ENCODE measurements at places on chromosomes 2 and 18. TPM values are rescaled to one million over a fixed set of nuclear protein-coding genes. Genes with fewer than 3 reads are reported as not detected.
A peak's percentile ranks its signal among the peaks of the same experiment; 100 is the strongest.

DNA sequence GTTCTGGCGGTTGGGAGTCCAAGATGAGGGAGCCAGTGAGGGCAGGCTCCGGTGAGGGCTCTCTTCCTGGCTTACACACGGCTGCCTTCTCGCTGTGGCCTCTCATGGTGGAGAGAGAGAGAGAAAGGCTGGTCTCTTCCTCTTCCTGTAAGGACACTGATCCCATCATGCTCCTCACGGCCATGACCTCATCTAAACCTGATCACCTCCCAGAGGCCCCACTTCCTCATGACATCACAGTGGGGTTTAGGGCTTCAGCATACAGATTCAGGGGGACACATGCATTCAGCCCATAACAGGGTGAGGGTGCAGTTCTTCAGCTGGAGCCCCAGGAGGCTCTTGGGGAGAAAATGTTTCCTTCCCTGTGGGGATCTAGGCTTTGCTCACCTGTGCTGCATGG lies 29.2 kb downstream of the AGAP1 start:
- H3K4me3 ChIP-seq, result no peak overlapping the region
- H3K27ac ChIP-seq, result no peak overlapping the region
- H3K4me1 ChIP-seq, result no peaks in the 10 kb centered on the region

STARD6 gene
- total RNA-seq, result not detected

ANKRD62 gene
- total RNA-seq, result not detected

- no peak for DNase-seq
- H3K4me3 ChIP-seq, result no peak overlapping the region
- H3K4me1 ChIP-seq, result no peaks in the 10 kb centered on the region
Measured at GRCh38 chr2:65681503-65681902, 249.1 kb upstream of the SPRED2 start.

GRCh38 chr2:161552015-161552414 lies 72.2 kb upstream of the SLC4A10 start:
- no peaks in the 10 kb centered on the region for H3K36me3 ChIP-seq
- no peaks in the 10 kb centered on the region for H3K27me3 ChIP-seq

OR6B2 gene
- not detected for total RNA-seq

TSPYL6 gene
- not detected for total RNA-seq

ETAA1 gene
- total RNA-seq, result 13.1 TPM

MOCOS gene
- 27.9 TPM for total RNA-seq

GRCh38 chr2:111666160-111666559 lies 217.8 kb downstream of the ANAPC1 start:
- no peaks in the 10 kb centered on the region for H3K27me3 ChIP-seq
- no peaks in the 10 kb centered on the region for H3K36me3 ChIP-seq
- DNase-seq, result no peak
- H3K27ac ChIP-seq, result no peak overlapping the region
- peaks cover 11% of the 10 kb centered on the region for H3K4me1 ChIP-seq

- H3K27ac ChIP-seq, result no peak overlapping the region
- H3K36me3 ChIP-seq, result no peaks in the 10 kb centered on the region
- no peak for DNase-seq
- H3K4me1 ChIP-seq, result no peaks in the 10 kb centered on the region
- no peaks in the 10 kb centered on the region for H3K27me3 ChIP-seq
- H3K4me3 ChIP-seq, result no peak overlapping the region
Measured at GRCh38 chr2:163757814-163758213, 22.0 kb upstream of the FIGN start.

DNA sequence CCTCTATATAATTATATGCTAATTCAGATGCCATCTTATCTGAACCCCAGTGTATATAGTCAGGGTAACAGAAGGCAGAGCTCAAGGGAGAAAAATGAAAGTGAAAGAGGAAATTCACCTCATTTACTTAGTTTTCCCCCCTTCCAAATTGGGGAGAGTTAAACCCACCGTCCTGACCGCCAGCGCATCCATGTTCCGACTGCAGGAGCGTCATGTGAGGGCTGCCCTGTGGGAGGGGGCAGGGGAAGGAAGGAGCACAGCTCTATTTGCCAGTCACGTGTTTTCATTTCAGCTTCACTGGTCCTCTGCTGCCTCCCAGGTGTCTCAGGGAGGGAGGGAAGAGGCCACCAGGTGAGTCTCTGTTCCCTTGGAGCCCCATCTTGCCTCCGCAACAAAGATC lies 13.2 kb downstream of the CNNM4 start:
- peak; percentile 70 for DNase-seq
- no peaks in the 10 kb centered on the region for H3K36me3 ChIP-seq

GAL3ST2 gene
- total RNA-seq, result 0.80 TPM

- no peaks in the 10 kb centered on the region for H3K27me3 ChIP-seq
- DNase-seq, result no peak
- H3K27ac ChIP-seq, result no peak overlapping the region
Measured at GRCh38 chr18:25180973-25181548, 170.9 kb downstream of the ZNF521 start.

DNA sequence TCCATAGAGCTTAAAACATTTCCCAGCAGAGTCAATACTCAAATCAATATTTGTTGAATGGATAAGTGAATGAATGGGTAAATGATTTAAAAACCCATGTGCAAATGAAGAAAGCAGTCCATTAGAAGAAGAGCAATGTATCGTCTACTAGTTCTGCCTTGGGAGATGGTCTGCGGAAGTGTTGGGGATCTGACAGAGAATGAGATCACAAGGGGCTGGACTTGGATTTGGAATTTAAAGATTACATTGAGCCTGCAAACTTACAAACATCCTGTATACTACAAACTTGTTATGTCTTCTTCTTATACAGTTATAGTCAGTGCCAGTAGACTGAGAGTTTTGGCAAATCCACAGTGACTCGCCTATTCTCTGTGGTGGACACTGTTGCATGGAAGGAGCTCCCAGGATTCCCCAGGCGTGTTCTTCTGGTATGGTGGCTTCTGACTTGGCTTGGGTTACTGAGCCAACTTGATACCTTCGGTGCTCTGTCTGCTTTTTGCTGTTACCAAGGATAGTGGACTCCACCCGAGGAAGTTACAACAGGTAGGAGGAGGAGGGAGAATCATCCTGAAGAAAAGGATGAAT lies 163.3 kb upstream of the SERPINE2 start:
- H3K36me3 ChIP-seq, result no peaks in the 10 kb centered on the region
- H3K4me1 ChIP-seq, result no peaks in the 10 kb centered on the region
- no peak overlapping the region for H3K27ac ChIP-seq

MAB21L4 gene
- total RNA-seq, result not detected

DNA sequence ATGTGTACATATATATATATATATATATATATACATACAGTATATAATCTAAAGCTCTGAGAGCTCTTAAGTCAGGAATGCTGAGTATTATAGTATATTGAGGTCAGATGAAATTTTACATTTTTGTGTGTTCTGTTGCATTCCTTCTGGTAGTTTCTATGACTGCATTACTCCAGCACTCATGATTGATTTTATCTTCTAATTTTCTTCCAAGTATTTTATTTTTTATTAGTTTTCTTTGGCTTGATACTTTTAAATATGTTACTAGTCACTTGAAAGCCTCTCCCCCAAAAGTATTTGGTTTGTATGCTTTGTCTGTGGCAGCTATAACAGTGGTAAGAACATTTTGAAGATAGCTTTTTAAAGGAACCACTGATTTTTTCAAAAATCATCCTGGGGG lies 25.0 kb downstream of the METTL21A start:
- no peaks in the 10 kb centered on the region for H3K36me3 ChIP-seq
- H3K4me3 ChIP-seq, result no peak overlapping the region
- H3K27me3 ChIP-seq, result no peaks in the 10 kb centered on the region

SULT1C2 gene
- total RNA-seq, result 34.5 TPM

- no peaks in the 10 kb centered on the region for H3K27me3 ChIP-seq
- H3K36me3 ChIP-seq, result no peaks in the 10 kb centered on the region
- H3K4me1 ChIP-seq, result no peaks in the 10 kb centered on the region
- H3K4me3 ChIP-seq, result no peak overlapping the region
- H3K27ac ChIP-seq, result no peak overlapping the region
- DNase-seq, result no peak
Measured at GRCh38 chr2:201223089-201224073, 37.0 kb upstream of the CASP8 start.

SLC5A7 gene
- not detected for total RNA-seq

- H3K36me3 ChIP-seq, result no peaks in the 10 kb centered on the region
- no peak overlapping the region for H3K4me3 ChIP-seq
- DNase-seq, result no peak
Measured at GRCh38 chr2:165660361-165660760, 133.7 kb downstream of the GALNT3 start.

- H3K36me3 ChIP-seq, result no peaks in the 10 kb centered on the region
- DNase-seq, result peak; percentile 34
- peaks cover 16% of the 10 kb centered on the region for H3K4me1 ChIP-seq
- no peak overlapping the region for H3K4me3 ChIP-seq
Measured at GRCh38 chr2:121257480-121257840, 27.5 kb downstream of the TFCP2L1 start.

DNA sequence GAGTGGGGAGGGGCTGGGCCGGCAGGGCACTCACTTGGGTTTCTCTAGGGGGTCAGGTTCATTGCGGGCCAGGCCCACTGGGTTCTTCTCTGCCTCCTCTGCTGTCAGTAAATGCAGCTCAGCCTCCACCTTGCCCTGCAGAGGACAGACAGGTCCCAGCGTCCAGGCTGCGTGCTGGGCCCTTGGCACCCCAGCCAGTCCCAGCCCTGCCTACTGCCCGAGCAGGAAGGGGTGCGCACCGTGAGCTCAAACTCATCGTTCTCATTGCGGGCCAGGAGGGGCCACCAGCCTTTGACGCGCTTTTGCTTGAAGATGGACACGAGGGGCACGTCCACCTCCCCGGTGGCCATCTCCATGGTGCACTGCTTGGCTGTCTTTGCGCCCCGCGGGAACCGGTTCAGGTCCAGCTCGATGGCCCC lies 17.3 kb downstream of the OTOF start:
- no peaks in the 10 kb centered on the region for H3K27me3 ChIP-seq
- no peaks in the 10 kb centered on the region for H3K36me3 ChIP-seq
- H3K27ac ChIP-seq, result no peak overlapping the region
- no peak overlapping the region for H3K4me3 ChIP-seq

OSBPL1A gene
- 56.1 TPM for total RNA-seq

DNA sequence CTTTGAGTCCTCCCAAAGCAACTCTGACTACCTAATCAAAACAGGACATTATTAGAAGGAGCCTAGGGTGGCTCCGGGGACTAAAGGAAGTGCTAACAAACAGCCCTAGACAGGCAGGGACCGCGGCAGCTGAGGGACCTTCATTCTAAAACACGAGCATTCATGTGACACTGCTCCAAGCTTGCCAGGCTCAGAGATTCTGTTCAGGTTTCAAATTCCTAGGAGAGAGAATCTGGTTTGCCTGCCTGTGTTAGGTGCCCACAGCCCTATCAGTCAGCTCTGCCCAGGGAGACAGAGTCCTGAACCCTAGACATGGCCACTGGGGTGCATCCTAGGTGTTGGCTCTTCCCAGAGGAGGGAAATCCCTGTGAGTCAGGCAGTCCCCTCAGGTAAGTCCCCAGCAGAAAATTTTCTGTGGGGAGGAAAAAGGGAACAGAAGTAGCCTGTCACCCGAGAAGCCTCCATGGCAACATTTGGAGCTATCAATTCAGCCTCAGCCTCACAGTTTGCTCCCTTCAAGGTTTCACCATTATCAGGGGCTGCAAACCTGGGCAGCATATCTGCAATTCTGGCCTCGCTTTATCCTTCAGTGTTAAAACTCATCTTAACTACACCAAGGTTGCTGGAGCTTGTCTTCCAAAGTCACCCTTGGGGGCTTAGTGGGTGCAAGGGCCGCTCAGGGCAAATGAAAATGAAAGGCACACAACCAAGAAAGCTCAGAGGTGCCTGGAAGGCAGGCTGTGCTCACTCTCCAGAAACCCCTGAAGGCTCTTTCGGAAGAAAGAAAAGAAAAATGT lies 28.6 kb downstream of the PCBP1 start:
- H3K36me3 ChIP-seq, result no peaks in the 10 kb centered on the region
- H3K4me1 ChIP-seq, result no peaks in the 10 kb centered on the region
- H3K27ac ChIP-seq, result no peak overlapping the region
- peak; percentile 57 for DNase-seq

DCDC2C gene
- total RNA-seq, result not detected

DNA sequence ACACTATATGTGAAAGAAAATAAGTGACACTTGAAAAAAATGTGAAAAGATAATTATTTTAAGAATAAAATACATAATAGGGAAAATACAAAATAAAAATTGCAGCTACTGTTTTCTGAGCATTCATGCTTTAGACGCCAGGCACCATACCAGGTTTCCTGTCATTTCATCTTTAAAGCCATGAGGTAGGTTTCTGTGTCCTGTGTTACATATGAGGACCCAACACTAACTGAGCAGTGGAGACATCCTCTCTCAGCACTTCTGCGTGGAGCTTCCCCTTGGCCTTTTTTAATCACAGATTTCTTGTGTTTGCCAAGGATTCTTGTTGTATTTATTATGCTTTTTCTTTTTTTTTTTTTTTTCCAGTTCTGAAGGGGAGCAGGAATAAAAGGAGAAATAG lies 117.3 kb downstream of the FAM117B start:
- no peak overlapping the region for H3K27ac ChIP-seq
- DNase-seq, result no peak
- no peak overlapping the region for H3K4me3 ChIP-seq
- no peaks in the 10 kb centered on the region for H3K27me3 ChIP-seq

DNA sequence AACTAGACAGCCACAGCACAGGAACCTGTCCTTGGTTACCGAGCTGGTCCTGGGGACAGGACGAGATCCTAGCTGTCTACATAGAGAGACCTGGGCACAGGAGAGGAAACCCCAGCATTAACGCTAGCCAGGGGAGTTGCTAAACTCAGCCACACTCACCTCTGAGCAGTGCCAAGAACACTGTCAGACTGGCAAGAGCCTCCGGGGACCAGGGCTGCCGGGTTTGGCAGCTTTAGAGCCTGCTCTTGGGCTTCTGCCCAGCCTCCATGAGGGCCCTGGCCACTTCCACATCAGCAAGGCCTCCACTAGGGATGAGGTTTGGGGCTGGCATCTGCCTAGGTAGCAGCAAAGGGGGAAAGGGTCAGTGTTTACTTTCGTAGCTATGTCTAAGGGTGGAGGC lies 6.7 kb downstream of the TMBIM1 start:
- H3K4me1 ChIP-seq, result peaks cover 13% of the 10 kb centered on the region
- no peaks in the 10 kb centered on the region for H3K27me3 ChIP-seq
- H3K36me3 ChIP-seq, result peaks cover 21% of the 10 kb centered on the region
- peak overlapping the region; percentile 100 for H3K27ac ChIP-seq
- no peak for DNase-seq
- H3K4me3 ChIP-seq, result peak overlapping the region; percentile 41

GRCh38 chr2:47641366-47641765 lies 141.6 kb upstream of the MSH6 start:
- no peaks in the 10 kb centered on the region for H3K36me3 ChIP-seq
- H3K4me3 ChIP-seq, result no peak overlapping the region
- H3K27ac ChIP-seq, result no peak overlapping the region
- no peaks in the 10 kb centered on the region for H3K4me1 ChIP-seq

- H3K27ac ChIP-seq, result no peak overlapping the region
- H3K4me1 ChIP-seq, result no peaks in the 10 kb centered on the region
- no peaks in the 10 kb centered on the region for H3K36me3 ChIP-seq
- H3K4me3 ChIP-seq, result no peak overlapping the region
Measured at GRCh38 chr18:4755848-4756247, 300.7 kb upstream of the DLGAP1 start.

All from Peyer's patch (tissue), 4 donors.